Bronchial epithelial cell (primary cell): ENCODE measurements at places on chromosomes 1 and 21.

DNA sequence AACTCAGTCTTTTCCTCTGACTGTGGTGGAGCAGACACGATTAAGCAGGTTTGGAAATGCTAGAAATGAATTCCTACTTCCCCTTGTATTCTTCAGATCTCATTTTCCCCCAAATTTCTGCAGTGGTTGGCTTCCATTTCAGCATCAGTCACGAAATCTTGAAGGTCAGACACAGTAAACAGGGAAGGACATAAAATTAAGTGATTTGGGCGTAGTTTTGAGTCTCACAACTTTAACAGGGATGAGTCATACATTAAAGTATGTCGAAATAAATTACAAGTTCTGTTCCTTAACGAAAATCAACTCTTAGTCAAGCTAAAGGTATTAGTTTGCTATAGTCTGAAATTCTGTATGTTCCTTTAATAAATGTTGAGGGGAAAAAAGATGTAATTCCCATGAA is 61.1 kb downstream of the HNRNPR start:
- peak; percentile 81 for DNase-seq

DNA sequence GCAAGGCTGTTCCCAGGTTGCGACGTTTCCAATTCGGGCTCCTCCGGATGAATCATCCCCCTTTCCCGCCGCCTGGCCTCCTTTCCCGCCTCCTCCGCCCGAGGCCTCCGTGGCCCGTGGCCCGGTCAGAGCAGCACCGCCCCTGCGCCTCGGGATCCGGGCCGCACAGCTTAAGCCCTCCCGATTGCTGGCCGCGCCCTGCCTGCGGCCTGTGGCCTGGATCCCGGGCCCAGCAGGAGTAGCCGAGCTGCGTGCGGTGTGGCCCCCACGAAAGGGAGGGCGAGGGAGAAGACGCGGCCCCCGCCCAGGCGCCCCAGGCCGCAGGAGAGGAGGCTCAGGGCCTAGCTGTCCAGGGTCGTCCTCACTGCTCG is 1.0 kb downstream of the TMEM200B start:
- DNase-seq = peak; percentile 24

DNA sequence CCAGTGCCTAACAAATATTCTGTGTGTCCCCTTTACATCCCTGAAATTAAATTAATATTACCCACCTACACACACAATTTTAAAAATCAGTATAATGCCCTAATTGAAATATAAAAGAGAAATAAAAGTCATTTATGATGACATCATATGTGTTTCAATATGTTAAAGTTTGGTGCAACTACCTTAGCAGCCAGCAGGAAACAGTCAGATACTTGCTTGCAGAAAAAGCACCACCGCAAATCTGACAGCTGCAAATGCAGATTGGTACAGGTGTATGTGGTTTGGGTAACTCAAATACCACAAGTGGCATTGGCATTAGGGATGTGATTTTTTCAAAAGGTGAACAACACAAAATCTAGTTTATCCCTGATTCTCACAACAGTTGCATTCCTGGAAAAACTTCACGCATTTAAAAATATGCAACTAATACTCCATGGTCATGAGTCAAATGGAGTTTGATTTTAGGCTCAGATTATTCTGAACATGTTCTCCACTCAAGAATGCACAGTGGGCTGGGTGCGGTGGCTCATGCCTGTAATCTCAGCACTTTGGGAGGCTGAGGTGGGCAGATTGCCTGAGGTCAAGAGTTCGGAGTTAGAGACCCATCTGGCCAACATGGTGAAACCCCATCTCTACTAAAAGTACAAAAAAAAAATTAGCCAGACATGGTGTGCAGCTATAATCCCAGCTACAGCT is 106.3 kb downstream of the EDEM3 start:
- DNase-seq = no peak

GRCh38 chr1:183152180-183152579 is 33.9 kb upstream of the LAMC2 start:
- no peak for DNase-seq

DNA sequence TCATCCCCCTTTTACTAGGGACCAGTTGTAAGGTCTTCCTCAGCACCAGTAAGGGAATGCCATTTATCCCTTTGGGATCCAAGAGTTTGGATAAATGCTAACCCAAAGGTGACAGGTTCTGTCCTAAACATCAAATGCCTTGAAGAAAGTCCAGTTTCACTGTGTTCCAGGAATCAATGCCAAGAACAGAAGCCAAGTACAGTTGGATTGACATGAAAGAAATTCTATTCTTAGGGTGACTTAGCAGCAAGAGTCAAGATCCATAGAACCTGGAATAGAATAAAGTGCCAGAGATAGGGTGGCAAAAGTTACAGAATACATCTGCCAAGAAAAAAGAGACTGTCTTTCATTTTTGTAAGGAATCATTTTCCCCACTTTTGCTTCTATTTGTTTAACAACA is 94.9 kb upstream of the ADAMTS5 start:
- DNase-seq = no peak

- peak; percentile 15 for DNase-seq
Measured at GRCh38 chr1:54125386-54126070, 27.3 kb downstream of the CDCP2 start.

GRCh38 chr1:24871306-24871901 is 58.7 kb downstream of the RUNX3 start:
- DNase-seq = no peak
